ENCODE measurements at places on chromosomes 3 and 15.

- DNase-seq, result no peak
Measured at GRCh38 chr15:40955141-40955903, 2.1 kb downstream of the CHAC1 start.

GRCh38 chr3:133040696-133041523 is 2.7 kb downstream of the TMEM108 start:
- peak; percentile 47 for DNase-seq

DNA sequence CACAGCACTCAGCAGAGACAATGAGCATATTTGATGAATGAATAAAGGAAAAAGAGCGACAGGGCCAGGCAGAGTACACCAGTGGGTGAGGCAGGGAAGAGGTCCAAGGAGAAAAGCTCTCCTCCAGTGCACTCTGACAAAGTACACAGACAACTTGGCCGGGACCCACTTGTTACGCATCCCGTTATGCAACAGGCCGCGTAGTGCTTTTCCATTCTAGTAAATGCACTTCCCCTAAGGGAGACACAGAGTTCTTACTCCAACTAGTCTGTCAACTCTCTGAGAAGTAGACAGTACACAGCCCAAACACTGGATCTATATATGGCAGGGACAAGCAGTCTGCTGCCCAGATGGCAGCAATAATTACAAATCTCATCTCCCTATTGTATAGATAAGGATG is 18.5 kb downstream of the LARP6 start:
- no peak for DNase-seq

GRCh38 chr3:105915524-105915923 is 46.7 kb upstream of the CBLB start:
- no peak for DNase-seq

- peak; percentile 38 for DNase-seq
Measured at GRCh38 chr15:82044373-82045178, 1.2 kb downstream of the MEX3B start.

GRCh38 chr3:47007001-47007400 is 27.5 kb downstream of the NBEAL2 start:
- no peak for DNase-seq

GRCh38 chr3:5055357-5056110 is 66.6 kb upstream of the ARL8B start:
- DNase-seq, result no peak

DNA sequence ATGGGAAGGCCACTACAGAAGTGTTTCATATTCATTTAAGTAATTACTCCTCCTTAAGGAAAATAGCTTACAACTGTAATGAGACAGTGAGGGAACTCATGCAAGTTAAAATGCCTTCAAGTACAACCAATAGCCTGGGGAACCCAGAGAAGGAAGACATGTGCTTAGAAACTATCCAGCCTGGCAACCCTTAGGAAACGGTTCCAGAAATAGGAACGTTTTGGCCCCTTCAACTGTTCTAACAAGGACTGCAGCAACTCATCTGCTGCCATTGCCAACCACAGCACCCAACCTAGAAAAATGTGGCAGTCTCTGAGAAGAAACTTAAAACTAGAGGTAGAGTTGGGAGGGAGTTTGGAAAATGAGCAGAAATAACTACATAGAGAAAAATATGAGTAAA is 147.5 kb upstream of the STRIT1 start:
- no peak for DNase-seq

- DNase-seq, result no peak
Measured at GRCh38 chr3:87627316-87627715, 350.9 kb upstream of the POU1F1 start.

GRCh38 chr3:15647611-15648167 is 46.1 kb downstream of the BTD start:
- DNase-seq, result peak; percentile 79

DNA sequence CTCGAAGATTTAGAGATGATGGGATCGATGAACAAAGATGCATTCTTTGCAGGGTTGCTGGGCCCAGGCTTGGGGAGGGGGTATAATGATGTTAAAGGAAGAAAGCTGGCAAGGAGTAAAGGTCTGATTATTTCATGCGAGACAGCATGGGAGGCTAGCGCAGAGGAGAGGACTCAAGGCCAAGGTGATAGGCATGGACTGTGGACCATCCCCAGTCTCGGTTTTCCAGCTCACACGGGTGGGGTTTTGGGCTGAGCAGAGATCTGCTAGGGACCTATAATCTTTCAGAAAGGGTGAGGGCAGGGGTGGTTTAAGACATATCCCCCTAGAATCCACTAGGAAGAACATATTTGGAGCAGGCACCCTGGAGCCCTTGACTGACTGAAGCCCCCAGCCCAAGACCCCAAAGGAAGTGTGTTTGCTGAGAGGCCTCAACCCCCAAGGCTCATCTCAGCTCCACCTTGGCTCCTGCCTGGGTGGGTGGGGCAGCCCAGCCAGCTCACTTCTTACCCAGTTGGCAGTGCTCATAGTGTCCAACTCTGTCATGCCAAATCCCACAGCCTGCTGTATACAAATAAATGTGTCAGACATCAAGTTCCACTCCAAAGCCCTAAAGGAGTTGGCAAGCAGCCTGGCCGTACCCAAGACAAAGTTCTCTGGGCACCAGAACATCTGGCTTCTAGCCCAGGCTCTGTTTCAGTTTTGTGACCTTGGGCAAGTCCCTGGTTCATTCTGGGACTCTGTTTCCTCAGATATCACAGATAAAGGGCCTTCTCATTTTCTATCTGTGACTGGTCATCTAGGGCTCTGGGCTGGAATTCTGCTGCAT is 17.9 kb downstream of the ACSBG1 start:
- peak; percentile 73 for DNase-seq

DNA sequence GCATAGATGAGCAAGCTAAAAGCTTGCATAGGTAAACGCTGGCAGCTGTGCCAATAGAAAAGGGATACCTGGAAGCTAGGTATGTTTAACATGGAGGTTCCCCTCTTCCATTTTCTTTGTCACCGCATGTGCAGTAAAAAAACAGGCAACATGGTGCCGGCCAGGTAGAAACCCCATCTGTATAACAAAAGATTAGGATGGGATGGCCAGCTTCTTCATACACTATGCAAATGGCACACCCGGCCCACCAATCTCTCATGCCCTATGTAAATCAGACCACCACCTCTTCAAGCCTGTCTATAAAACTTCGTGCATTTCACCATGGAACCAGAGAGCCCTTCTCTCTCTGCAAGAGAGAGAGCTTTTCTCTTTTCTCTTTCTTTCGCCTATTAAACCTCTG is 224.3 kb upstream of the P2RY1 start:
- no peak for DNase-seq

DNA sequence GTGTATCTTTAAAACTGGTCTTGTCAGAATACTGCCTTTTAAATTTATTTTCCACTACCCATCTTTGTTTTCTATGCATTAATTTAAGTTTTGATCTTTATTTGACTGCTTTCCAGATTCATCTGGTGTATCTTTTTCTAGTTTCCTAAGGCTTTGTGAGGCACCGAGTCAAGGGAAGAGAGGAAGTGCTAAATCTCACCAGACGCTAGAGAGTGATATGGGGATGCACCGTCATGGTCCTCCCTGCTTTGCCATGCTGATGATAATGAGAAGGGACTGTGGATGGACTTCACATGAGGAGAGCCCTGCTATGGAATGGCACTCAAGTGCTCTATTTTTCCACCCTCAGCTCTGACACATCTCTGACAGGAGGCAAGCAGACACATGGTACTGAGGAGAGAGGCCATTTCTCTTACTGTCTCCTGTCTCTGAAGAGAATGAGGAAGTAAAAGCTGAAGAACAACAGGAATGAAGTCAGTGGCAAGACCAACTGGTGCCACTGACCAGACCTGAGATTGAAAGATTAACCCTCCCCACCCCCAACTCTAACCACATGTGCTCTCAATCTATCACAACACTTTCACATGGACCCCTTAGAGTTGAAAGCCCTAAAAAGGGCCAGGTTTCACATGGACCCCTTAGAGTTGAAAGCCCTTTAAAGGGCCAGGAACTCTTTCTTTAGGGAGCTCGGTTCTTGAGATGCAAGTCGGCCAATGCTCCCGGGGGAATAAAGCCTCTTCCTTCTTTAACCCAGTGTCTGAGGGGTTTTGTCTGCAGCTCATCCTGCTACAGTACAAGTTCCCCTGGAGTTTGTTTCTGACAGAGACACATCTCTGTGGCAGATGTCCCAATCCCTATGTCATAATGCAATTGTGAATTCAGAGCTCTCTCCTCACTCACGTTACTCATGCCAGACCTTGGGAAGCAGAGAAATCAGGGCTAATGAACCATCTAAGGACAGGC is at the start of gene IQCF2:
Gene IQCF2, plus strand, starts transcription at position 913 of the 963 bp plus-strand sequence. CDS start 52 bp downstream, outside the sequence.
- no peak for DNase-seq

DNA sequence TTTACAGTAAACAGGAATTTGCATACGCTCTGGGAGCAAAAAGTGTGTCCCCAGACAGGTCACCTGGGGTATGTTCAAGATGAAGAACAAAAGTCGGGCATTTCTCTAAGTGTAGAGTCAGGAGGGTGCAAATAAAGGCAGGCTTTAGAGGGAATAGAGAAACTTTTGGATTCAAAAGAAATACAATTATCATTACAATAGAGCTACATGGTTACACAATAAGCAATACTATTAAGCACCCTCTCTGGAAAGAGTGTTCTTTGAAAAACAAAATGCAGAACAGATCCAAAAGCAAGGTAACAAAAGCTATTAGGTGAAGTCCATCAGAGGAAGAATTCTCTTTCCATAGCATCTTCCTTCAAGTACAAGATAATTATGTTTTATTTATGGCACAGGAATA is 679.7 kb downstream of the FHIT start:
- no peak for DNase-seq

- DNase-seq, result no peak
Measured at GRCh38 chr3:33237439-33237838, 18.8 kb upstream of the SUSD5 start.

GRCh38 chr15:26781816-26782215 is 8.9 kb upstream of the GABRB3 start:
- no peak for DNase-seq

Data from fibroblast of gingiva (primary cell).